ENCODE measurements at places on chromosomes 2 and 18.
A peak's percentile ranks its signal among the peaks of the same experiment; 100 is the strongest.

- DNase-seq: no peak
Observed at GRCh38 chr18:9001209-9001608, 101.3 kb upstream of the NDUFV2 start.

- no peak for DNase-seq
Observed at GRCh38 chr2:2763351-2764000, 432.4 kb upstream of the MYT1L start.

DNA sequence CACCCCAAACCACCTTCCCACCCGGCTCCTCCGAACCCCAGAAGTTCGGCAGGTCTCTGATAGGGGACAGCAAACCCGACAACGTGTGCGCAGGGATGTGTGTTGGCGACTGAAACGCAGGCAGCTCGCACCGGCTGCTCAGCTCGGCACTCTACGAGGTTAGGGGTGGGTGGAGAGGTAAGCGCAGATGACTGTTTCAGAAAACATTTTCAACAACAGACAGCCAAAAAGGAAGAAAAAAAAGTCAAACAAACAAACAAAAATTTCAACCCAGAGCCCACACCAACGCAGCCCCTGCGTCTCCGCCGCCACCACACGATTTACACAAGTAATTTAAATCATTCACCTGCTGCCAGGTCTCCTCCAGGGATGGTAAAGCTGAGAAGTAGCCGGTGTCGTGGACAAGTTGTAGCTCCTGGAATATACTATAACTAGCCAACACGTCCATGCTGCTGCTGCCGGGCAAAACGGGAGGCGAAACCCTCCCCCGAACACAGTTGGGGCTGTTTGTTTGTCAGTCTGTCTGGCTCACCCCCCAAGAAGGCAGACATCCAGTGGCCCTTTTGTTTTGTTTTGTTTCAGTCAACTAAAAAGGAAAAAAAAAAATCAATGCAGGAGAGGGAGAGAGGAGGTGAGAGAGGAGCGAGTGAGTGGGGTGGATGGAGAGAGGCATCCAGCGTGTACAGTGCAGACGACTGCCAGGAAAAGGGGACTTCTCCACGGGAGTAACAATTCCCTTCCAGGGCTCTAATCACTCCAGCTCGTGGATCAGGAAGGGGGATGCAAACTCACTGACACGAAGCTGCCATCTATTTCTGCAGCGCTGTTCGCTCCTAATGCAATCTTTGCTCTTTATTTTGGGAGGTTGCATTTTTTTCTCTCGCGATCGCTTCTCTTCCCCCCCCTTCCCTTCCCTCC is at the start of gene KLF7:
Gene KLF7 (minus strand): TSS at position 828 of the 918 bp plus-strand sequence. CDS start 380 bp downstream, at position 448.
- peak; percentile 50 for DNase-seq

- no peak for DNase-seq
Observed at GRCh38 chr2:182444170-182444569, 17.3 kb upstream of the PDE1A start.

DNA sequence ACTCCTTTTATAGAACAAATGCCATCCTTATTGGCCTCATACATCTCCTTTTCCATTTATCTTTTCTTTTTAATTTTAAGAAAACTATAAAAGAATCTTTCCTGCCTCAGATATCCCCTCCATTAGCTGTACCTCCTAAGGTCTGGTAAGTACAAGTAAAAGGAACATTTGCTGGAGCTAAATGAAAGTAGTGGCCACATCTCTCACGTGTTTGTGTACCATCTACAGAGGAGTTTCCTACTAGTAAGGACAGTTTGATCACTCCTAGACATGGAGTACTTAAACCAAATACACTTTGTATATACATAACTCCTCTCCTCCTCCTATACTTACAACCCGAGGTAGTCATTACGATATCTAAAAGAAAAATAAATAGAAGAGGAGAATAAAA is 504.8 kb downstream of the LRRTM4 start:
- no peak for DNase-seq

- no peak for DNase-seq
Observed at GRCh38 chr18:39523281-39523680, 1957.7 kb upstream of the CELF4 start.

DNA sequence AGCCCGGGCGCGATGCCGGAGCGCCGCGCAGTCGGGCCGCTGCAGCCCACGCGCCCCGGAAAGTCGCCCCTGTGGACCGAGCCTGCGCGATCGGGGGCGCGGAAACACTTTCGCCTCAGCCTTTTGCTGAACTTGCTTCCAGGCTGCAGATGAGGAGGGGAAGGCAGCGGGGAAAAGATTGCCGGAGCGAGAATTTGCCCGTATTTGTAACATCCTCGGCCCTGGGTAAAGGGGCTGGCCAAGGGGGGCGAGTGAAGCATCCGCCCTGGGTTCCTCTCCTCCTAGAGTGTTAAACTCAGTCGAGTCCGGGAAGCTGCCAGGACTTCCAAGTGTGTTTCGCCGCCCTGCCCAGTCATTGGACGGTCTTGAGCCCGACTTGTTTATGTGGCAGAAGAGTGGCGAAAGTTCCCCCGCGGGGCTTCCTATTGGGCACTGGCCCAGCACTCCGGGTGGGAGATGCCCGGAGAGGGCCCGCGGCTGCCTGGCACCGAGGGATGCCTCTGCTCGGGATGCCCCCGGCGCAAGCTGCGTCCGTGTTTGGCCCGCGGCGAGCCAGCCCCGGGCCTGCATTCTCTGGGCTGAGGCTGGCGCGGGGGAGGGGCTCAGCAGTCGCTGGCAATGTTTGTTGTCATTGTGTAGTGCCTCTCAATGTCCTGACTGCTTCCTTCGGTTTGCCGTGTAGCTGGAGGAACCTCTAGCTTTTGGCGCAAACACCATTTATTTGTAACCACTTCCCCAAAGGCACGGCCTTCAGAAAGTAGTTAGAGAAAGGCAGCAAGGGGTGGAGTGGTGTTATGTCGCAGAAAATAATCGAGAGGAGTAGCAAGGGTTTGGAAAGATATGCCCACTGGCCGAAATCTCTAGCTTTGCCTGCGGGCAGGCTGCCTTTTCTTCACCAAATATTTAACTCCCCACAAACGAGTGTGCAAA is 1.1 kb downstream of the CYBRD1 start:
- DNase-seq: peak; percentile 81

DNA sequence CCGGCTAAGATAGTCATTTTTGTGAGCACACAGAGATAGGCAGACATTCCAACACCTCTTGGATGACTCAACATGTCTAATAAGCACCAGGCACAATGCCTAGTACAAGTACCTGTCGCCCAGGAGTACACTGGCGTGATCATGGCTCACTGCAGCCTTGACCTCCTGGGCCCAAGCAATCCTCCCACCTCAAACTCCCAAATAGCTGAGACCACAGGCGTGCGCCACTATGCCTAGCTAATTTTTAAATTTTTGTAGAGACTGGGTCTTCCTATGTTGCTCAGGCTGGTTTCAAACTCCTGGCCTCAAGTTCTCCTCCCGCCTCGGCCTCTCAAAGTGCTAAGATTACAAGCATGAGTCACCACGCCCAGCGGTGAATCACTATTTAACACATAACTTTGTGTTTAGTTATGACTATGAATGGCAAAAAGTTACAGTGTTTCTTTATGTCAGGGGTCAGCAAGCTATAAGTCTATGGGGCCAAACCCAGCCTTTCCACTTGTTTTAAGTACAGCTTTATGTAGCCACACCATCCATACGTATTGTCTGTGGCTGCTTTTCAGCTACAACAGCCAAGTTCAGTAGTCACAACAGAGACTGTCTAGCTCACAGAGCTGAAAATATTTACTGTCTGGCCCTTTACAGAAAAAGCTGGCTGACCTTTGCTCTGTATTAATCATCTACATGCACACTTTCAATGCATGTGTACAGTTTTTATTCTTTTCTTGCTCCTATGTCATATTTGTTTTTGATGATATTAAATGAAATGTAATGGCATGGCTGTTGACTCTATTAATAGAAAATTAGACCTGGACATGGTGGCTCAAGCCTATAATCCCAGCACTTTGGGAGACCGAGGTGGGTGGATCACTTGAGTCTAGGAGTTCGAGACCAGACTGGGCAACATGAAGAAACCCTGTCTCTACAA is 18.7 kb downstream of the ORC2 start:
- DNase-seq: no peak

- DNase-seq: no peak
Observed at GRCh38 chr18:48122376-48122775, 191.9 kb upstream of the SMAD2 start.

DNA sequence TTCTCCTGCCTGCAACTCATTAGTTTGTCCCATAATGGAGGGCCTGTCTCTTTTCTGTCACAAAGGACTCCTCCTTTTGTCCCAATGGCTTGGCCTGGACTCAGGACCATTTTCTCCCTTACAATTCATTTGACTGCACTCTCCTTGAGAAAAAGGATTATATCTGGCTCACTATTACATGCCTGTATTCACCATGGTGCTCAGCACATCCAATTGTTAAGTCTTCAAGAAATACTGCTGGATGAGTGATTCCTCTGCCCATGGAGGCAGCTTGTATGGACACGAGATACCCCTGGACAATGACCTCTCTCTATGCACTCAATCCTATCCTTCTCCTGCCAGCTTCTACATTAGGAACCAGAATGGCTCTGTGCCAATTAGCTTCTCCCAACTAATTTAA is 47.0 kb downstream of the CHST9 start:
- no peak for DNase-seq

DNA sequence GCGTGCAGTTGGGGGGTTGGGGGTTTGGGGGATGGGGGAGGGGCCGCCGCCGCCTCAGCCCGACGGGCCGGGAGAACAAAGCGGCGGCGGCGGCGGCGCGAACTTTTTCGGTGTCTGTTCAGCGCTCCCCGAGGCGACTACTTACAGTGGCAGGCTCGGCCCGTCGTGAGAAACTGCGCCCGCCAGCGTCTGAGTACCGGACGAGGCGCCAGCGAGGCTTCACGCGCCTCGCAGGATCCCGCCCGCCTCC is 172 bp downstream of the PRKD3 start:
- no peak for DNase-seq

GRCh38 chr2:176001916-176002687 is at the start of gene LNPK:
LNPK (minus strand) TSS chr2:176002267; CDS start chr2:175995584, 6,683 bp downstream.
- DNase-seq: peak; percentile 94

GRCh38 chr2:85830645-85831044 is 58.1 kb downstream of the ST3GAL5 start:
- no peak for DNase-seq

- no peak for DNase-seq
Observed at GRCh38 chr18:75154259-75154658, 54.7 kb downstream of the PTGR3 start.

DNA sequence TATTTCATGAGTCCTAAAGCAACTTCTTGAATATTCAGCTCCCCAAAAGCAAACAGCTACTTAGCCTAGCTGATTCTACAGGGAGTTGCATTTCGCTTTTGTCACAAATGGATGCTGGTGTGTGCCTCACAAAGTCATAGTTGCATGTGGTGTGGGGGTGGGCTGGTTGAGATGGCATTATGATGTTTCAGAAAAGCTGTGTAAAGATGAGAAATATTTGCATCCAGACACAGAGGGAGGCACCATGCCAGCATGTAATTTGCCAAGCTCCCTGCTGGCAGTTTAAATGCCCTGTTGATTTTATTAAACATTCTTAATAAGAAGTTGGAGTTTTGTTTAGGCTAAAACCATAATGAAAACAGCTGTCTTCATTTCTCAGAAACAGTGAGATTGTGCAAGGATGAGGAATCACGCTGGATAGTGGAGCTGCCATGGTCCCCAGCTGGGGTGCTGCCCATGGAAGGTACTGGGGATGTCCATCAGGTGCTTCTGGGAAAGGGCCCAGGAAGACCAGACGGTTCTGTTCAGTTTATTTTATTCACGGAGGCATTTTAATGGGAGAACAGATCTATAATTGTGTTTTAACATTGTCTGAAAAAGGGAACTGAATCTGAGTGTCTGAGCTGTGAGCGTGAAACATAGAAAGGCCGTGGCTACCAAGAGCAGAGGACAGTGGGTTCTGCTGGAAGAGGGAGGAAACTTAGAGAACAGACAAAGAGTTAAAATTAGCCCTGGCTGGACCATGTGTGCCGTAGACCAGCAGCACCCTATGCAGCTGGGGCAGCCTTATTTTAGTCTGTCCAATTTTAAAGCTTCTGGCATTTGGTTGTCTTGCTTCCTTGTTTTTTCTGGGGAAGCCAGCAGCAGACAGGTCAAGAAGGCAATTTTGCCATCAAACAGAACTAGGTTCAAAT is 177.1 kb downstream of the FAM210A start:
- DNase-seq: no peak

GRCh38 chr18:22275706-22276333 is 106.4 kb downstream of the GATA6 start:
- DNase-seq: no peak

DNA sequence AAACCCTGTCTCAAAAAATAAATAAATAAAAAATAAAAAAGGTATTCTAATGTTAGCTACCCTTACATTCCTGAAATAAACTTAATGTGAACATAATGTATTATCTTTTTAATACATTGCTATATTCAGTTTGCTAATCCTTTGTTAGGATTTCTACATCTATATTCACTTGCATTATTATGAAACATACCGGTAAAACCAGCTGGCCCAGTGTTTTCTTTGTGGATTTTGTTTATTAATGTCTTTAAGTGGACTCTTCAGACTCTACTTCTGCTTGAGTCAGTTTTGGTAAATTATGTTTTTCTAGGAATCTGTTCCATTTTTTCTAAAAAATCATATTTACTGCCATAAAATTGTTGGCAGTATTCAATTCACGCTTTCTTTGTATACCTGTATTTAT is 34.5 kb downstream of the PTPN2 start:
- DNase-seq: no peak

- DNase-seq: no peak
Observed at GRCh38 chr2:31243053-31243452, 9.1 kb downstream of the EHD3 start.

GRCh38 chr2:198114064-198114463 is 309.7 kb downstream of the PLCL1 start:
- no peak for DNase-seq

GRCh38 chr2:233850745-233851144 is 3.6 kb downstream of the HJURP start:
- no peak for DNase-seq

DNA sequence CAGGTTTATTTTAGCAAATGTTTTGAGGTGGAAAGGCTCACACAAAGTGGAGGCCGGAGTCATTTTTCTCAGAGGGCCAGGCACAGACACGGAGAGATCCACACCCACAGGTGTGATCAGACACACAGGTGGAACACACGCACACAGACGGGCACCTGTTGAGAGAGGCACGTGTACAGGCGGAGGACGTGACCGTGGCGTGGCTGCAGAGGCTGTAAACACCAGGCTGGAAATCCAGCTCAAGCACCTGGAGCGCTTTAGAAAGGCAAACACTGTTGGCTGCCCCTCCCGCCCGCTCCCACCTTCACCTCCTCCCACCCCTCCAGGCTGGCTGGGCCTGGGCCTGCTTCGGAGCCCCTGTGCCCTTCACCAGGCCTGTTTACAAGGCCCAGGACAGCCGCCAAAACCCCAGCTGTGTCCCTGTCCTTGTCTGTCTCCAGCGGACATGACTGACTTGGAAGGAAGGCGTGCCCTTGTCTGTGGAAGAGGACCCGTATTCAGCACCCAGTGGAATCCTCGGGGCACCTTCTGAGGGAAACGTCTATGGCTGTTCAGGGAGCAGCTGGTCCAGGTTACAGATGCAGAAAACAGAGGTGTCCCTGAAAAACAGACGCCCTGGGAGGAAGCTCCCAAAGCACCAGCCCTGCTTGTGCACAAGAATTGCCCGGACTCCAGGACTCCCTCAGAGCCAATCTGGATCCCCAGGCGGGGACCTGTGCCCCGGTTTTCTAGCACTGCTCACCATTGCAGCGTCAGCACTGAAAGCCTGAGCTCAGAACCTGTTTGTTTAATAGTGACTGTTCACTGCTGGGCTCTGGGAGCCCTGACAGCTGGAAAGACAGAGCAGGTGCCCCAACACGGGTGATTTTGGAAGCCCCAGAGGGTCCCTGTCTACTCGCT is 134.3 kb upstream of the HAAO start:
- no peak for DNase-seq

GRCh38 chr2:3432067-3432466 is 52.6 kb downstream of the TRAPPC12 start:
- no peak for DNase-seq

GRCh38 chr2:20052861-20053281 is 1.4 kb upstream of the LAPTM4A start:
- no peak for DNase-seq
